ENCODE measurements at places on chromosomes 1 and 21.

DNA sequence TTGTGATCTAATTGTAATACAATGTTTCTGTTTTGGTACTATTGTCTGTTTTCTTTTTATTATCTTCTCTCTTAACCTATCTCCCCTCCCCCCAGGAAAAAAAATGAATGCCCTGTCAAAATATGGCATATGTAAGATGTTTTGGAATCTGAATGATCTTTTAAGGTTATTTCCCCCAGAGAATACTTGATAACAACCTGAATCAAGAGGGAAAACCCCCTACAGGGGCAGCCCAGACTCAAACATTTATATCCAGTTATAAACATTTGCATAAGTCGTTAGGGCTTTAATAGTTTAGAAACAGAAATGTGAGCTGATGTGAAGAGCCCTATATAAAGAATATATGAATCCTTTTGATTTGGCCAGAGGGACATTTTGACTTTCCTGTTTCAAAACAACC is 169.5 kb downstream of the VAV3 start:
- DNase-seq: no peak

- no peak for DNase-seq
Measured at GRCh38 chr1:17587693-17588047, 48.2 kb downstream of the ARHGEF10L start.

GRCh38 chr1:86322241-86322640 is 73.9 kb downstream of the ODF2L start:
- no peak for DNase-seq

DNA sequence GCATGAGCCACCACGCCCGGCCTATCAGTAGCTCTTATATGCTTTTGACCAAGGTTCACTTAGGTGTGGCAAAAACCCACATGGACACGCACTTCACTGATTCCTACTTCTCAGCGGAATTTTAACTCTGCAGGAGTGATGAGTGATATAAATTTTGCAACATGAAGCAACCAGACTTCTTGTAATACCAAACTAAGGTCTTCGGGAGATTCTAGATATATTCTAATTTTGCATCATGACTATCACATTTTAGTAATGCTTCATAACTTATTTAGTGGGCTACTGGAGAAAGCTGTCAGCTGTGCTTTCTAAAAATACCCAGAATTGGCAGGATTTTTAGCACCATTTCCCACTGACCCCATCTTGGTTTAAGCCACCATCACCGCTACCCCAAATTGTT is 27.8 kb downstream of the RHCE start:
- no peak for DNase-seq

DNA sequence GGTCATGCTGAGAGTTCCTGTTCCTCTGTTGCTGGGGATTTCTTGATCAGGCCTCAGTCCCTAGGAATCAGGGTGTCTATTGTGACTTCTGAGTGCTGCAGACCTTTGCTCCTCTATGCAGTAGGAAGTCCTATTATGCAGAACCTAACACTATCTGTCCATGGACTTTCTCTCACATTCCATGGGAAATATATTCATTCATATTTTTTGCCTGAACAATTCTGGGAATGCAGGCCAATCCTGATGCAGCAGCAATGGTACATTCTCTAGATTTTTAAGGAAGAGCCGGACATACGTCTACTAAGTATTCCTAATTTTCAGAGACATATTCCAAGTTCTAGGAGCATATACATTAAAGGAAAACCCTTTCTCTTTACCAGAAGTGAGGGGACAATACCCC is 61.1 kb upstream of the C1orf87 start:
- no peak for DNase-seq

- no peak for DNase-seq
Measured at GRCh38 chr1:65845535-65846060, 52.9 kb downstream of the PDE4B start.

GRCh38 chr1:68378296-68379084 is 71.3 kb downstream of the RPE65 start:
- no peak for DNase-seq

DNA sequence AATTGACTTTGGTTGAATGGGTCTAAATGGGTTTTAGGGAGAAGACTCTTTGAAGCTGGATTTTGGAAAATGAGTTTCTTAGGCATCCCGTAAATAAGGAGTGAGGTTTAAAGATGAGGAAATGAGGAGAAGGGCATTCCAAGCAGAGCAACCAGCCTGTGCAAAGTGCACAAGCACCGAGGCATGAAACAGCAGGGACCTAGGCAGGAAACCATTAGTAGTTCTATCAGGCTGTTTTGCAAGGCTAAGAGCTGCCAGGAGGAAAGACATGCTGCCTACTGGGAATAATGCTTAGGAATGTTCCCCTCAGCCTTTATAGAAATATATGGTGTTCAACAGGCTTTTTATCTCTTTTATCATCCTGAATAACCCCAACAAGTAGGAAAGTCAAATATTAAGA is 153.1 kb upstream of the FGGY start:
- DNase-seq: no peak

GRCh38 chr1:21352586-21352985 is 62.3 kb upstream of the ECE1 start:
- DNase-seq: no peak

DNA sequence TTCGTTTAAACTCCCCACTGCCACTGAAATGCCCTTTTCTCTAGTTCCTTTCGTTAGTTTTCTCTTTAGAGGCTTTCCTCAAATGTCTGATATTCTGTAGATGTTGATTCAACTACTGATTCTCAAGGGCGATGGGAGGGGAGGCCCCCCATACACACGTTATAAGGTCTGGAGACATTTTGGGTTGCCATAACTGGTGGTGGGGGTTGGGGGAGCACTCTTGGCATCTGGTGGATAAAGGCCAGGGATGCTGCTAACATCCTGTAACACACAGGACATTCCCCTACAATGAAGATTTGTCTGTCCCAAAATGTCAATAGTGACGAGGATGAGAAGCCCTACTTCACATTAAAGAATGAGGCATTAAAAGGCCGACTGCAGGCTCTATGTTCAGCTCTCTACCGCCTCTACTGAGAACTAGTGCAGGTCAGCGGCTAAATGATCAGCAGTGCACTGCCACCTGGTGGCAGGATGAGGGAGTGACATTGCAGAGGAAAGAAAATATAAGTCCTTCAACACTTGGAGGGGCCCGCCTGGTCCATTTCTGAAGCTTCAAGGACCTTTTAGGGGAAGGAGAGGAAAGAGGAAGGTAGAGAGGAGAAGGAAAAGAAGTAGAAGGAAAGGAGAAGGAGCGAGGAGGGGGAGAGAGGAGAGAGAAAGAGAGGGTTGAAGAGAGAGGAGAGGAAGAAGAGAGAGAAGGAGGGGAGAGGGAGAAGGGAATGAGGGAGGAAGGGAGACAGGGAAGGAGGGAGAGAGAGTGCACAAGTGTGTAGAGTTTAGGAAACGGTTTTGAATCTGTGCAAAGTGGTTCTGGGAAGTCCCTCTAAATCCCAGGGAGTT is 29.4 kb downstream of the ALG14 start:
- DNase-seq: peak; percentile 79

DNA sequence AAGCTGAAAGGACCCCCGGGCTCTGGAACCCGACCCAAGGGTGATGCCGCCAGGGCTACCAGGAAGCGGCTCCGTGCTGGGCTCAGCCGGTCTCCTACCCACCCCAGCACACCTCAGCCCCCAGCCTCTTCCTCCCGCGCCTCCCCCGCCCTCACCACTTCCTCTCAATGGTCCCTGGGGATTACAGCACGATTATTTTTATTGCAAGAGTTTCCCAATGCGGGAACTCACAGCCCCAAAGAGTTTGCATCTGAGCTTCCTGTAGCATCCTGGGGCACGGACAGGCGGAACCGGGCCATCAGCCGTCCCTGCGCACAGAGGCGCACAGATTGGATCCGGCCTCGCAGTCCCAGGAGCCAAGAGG is 8.7 kb upstream of the SLX9 start:
- DNase-seq: peak; percentile 61

DNA sequence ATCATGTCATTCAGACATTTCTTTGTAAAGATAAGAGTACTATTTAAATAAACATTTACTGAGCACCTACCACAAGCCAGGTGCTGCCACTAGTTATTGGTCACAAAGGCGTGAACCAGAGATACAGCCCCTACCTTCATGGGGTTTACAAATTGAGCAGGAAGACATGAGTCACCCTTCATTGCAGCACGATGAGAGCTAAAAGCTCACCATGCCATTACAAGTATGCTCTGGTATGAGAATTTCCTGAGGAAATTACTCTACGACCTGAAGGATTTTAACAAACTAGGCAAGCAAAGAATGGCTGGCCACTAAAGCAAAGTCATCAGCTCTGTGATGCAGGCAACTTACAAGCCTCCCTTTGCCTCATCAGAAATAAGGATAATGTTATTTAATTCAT is 346.8 kb downstream of the BRINP2 start:
- DNase-seq: no peak
